ENCODE measurements at places on chromosomes 5 and 9.

DNA sequence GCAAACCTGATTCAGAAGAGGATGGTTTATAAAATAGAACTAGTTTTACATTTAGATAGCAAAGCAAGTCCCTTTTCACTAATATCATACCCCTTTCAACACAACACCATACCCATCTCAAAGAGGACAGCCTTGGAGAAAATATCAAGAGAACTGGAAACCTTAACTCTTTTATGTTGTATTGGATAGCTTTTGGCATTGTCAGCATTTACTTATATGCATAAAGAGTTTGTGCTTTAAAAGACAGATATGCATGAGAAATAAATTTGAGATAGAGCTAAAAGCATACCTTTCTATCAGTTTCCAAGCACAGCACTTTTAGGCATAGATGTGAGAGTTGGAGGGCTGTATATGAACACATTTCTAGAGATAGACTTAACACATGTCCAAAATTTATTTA is 799.3 kb upstream of the ACO1 start:
- DNase-seq = no peak

DNA sequence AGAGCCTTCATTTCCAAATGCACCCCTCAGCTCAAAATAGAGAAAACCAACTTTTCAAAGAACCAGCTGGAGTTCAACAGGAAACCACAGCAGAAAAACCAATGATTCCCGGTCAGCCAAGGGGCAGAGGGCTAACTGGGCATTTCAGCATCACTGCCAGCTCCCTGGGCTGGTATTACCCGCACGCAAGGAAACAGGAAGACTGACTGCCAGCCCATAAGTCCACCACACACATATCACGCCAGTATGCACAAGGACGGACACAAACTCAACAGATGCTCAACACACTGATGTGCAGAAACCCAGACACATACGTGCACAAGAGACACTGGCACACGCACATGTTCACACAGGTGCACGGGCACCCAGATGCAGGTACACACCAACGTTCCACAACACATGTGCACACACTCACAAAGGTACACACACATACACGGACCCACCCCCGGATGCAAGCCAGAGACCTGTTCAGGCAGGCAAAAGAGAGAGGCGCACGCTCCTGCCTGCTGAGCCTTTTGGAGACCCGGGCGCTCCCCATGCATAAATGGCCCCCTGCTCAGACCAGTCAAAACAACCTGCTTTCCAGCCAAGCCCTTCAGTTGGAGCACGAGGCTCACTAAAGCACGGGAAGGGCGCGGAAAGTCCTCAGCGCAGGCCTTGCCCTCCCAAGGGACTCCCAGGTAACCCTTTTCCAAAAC is 2.1 kb downstream of the ADAMTS2 start:
- no peak for DNase-seq

DNA sequence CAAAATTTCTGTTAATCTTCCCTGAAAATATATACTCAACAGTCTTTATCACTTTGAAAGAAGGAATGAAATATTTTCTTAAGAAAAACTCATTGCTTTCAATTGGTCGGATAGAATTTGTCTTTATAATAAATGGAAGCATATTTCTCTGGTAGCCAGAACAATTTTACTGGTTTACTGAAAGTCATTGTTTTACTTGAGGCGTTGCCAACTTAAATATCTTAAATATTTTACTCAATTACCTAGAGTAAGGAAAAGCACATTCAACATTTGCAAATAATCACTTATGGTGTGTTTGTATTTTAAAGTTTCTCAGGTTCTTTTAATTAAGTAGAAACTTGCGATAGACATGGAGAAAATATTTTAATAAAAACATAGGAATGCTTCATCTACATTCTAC is 1181.7 kb downstream of the EFNA5 start:
- DNase-seq = no peak

DNA sequence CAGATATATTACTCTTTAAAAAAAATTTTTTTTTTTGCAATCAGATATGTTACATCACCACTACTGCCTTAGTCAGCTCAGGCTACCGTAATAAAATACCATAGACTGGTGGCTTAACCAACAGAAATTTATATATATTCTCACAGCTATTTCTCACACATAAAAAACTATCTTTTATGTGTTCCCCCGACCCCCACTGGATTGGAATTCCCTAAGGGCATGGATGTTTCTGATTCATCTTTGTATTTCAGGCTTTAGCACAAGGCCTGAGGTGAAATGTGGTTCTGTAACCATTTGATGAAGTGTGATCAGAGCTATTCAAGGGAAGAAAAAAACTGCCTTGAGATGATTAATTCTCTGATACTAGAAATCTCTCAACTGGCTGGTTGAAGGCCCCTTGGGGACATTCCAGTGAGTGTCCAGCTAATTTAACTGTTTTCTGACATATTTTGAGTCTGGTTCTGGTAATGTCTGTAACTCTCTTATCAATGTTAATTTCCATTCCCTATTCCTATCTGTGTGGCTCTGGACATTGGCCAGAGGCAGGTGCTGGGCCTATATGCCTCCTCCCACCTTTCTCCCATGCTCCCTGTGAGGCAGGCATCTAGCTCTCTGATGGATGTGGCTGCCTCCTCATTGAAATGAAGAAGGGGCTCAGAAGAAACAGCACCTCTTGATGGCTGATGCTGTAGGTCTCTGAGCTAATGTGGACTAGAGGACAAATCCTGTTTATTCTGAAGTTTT is 2.5 kb downstream of the CD14 start:
- no peak for DNase-seq

GRCh38 chr5:87113861-87114260 is 153.8 kb upstream of the RASA1 start:
- no peak for DNase-seq

DNA sequence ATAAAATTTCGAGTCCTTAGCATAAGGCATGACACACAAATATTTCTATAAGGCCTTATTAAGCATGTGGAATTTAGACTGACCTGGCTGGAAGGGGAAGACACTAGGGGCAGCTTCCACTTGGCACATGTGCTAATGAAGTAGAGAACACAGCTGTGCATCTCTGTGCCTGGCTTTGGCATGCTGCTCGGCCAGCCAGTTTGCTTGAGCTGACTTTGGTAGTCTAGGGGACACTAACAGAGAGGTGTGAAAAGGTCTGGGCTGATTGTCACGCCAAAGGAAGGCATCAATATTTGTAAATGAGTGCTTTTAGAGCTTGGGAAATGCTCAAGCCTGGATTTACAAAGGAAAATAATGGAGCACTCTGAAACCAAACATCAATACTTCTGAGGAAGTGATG is 723.7 kb downstream of the PRELID2 start:
- no peak for DNase-seq

GRCh38 chr9:21559402-21560280 is 77.5 kb upstream of the IFNE start:
- peak; percentile 6 for DNase-seq

DNA sequence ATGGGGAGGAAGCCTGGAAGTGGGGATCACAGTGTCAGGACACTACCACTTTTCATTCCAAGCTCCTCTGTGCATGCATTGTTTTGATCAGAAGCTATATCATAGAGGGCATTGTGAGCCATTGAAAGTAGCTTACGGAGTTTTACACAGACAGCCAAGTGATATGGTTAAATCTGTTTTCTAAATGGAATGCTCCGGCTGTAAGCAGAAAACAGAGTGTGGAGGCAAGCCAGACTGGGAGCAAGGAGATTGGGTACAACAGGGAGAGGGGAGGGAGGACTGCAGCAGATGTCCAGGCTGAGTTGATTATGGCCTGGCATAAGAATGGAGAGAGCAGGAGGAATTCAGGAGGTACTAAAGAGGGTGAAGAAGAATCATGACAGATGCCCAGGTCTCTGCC is 15.5 kb upstream of the SOWAHA start:
- DNase-seq = no peak

DNA sequence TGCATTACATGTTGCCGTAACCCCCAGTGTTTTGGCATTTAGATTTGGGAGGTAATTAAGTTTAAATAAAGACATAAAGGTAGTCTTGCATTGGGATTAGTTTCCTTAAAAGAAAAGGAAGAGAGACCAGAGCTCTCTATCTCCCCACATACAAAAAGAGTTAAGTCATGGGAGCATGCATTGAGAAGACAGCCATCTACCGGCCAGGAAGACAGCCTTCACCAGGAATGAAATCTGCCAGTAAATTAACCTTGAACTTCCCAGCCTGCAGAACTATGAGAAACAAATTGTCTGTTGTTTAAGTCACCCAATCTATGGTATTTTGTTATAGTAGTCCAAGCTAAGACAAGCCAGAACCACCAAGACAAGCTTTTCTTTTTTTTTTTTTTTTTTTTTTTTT is 567.0 kb upstream of the CDH18 start:
- no peak for DNase-seq

GRCh38 chr9:8845376-8845775 is 1045.8 kb upstream of the DMAC1 start:
- no peak for DNase-seq

GRCh38 chr5:140548300-140548688 is 832 bp downstream of the EIF4EBP3 start:
- DNase-seq = no peak

DNA sequence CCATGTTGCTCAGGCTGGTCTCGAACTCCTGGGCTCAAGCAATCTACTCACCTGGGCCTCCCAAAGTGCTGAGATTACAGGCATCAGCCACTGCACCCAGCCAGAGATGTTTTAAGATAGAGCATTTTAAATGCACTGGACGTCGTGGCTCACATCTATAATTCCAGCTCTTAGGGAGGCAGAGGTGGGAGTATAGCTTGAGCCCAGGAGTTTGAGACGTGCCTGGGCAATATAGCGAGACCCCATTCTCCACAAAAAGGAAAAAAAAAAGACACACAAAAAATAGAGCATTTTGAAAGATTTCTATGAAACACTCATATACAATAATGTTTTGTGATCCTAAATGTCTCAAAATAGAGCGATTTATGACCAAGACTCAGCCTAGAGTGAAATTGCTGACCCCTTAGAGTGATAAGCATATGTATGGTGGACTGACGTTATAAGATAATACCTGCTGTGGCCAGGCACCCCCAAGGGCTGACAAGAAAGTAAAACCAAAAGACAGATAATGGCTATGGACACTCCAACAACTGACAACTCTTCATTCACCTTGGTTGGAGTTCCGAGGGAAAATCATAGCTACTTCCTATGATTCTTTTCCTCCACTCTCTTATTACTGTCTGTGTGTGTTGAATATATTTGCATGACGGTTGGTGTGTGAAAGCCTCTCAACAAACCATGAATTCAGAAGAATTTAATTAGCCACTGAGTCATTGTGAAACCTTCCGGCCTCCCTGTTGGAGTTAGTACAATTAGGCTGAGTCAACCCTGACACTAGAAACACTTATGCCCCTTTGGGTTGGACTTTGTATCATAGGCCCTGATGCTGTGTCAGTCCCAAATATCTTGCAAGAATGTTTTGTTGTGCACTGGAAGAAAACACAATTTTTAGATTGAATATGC is 526.5 kb upstream of the NUDT12 start:
- no peak for DNase-seq

- DNase-seq = no peak
Observed at GRCh38 chr9:120982836-120983235, 56.2 kb upstream of the TRAF1 start.

DNA sequence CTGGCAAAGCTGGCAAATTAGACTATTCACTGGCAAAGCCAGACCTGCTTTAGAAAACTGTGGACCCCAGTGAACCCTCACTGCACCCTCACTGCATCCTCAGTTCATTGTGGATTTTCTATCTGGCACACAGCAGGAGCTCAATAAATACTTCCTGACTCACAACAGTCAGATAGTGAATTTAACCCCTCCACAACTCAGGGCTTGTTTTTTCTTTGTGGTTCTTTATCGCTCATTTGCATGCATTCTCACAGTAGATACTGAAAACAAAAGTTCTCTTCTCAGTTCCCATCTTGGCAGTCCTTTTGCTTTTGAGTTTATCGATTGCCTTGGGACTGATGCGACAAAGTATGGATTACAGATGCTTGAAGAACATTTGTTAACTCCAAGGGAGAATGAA is 99.8 kb downstream of the ACTL7B start:
- DNase-seq = no peak

- peak; percentile 76 for DNase-seq
Observed at GRCh38 chr5:108681079-108681921, 66.4 kb upstream of the FER start.

- no peak for DNase-seq
Observed at GRCh38 chr5:145393426-145393825, 441.7 kb downstream of the PRELID2 start.

DNA sequence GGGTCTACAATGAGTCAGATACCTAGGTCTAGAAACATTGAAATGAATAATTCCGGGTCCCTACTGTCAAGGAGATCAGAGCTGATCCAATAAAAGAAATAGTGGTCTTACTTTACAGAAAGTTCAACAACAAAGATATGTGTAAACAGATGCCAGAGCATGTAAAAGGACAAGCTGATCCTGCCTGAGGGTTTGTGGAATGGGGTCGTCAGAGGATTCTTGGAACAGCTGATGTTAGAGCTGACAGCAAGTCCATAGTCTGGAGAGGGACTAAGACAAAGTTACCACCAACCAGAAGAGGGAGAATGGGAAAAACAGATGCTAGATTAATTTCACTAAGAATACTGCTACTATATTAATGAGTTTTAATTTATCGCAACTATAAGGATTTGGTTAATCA is 71.5 kb downstream of the FREM1 start:
- DNase-seq = no peak

DNA sequence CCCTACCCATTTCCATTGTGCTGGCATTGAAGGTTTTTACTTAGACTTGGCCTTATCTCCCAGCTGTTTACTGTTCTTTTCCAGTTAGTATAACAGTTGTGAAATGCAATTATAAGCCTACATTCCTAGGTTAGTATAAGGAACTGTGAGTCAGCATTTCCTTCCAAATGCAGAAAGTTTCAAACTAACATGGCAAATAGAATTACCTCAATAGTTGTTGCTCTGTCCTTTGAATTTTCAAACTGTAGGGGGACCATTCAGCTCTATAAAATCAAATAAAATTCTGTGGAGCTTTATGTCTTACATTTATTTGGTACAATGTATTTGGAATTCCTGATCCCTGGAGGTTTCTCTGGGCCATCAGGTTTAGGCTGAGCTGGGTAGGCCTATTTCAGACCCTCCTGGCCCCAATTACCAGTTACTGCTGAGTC is 47.2 kb downstream of the ARHGEF28 start:
- peak; percentile 22 for DNase-seq

- DNase-seq = peak; percentile 25
Observed at GRCh38 chr5:78888580-78889368, 96.3 kb downstream of the ARSB start.

DNA sequence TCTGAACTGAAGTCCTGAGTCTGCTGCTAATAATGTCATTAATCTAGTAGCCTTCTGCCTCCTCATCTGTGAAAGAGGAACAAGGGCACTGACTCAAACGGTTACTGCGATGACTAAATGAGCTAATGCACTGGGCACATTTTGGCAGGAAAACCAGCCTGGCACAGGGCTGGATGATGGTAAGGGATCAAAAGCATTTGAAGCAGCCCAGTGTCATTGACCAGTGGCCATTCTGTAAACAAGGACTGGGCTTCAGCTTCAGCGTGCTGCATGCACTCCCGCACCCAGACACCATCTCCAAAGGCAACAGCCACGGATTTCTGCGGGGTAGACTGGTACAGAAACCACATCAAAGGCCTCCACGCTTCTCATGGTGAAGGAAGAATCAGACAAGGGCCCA is 8.0 kb downstream of the GCNT4 start:
- DNase-seq = no peak

All from erythroblast (primary cell).